Mesenteric fat pad (tissue), 1 donor: ENCODE measurements at places on chromosomes 16 and 17.

- no peak for DNase-seq
Measured at GRCh38 chr17:30376621-30377452, 1.9 kb upstream of the CPD start.

GRCh38 chr16:75497558-75497957 is 2.3 kb upstream of the CHST6 start:
- DNase-seq = no peak

GRCh38 chr16:9661336-9662017 is 520.8 kb downstream of the GRIN2A start:
- no peak for DNase-seq

- DNase-seq = no peak
Measured at GRCh38 chr17:74748279-74748528, 224 bp upstream of the NHERF1 start.

- DNase-seq = peak; percentile 87
Measured at GRCh38 chr16:66705790-66706505, 9.4 kb upstream of the CMTM4 start.

- no peak for DNase-seq
Measured at GRCh38 chr16:28623172-28623711, 13.4 kb upstream of the SULT1A1 start.

GRCh38 chr17:78834571-78834970 is 6.0 kb downstream of the USP36 start:
- no peak for DNase-seq

GRCh38 chr16:86517033-86517432 is 6.7 kb downstream of the FOXF1 start:
- DNase-seq = no peak
